CD4-positive, alpha-beta T cell treated with Interferon alpha-2 for 1 hour (primary cell): ENCODE measurements at places on chromosomes 3 and 15.
A peak's percentile ranks its signal among the peaks of the same experiment; 100 is the strongest.

GRCh38 chr3:23324745-23325144 lies 121.6 kb downstream of the UBE2E2 start:
- peak; percentile 38 for DNase-seq

GRCh38 chr3:154122552-154122911 lies 1.3 kb downstream of the ARHGEF26 start:
- DNase-seq = no peak

- no peak for DNase-seq
Observed at GRCh38 chr3:196932600-196932999, 9.7 kb downstream of the NCBP2 start.

DNA sequence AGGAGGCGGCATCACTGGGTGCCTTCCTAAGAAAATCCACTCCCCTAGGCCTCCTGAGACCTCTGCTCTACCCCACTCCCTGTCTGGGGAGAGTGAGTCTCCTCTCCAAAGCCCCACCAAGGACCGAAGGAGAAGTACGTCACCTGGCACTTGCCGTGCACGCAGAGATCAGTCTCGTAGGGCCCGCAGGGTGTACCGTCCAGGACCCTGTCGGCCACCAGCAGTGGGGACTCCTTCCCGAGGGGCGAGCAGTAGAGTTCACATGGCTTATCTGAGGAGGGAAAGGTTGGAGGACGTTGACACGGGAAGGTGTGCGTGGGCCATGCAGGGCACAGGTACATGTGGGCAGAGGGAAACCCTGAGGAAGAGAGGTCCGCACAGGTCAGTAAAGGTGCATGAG lies 232.9 kb downstream of the ADAMTS17 start:
- no peak for DNase-seq

DNA sequence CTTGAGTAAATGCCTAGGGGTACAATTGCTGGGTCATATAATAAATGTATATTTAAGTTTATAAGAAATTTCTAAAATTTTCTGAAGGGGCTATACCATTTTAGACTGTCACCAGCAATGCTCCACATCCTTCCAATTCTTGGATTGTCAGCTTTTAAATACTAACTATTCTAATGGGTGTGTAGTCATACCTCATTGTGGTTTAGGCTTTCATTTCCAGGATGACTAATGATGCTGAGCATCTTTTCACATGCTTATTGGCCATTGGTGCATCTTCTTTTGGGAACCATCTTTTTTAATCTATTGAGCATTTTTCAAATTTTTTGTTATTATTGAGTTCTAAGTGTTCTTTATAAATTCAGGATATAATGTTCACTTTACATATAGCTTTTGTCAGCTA lies 52.5 kb upstream of the CORO2B start:
- DNase-seq = no peak

DNA sequence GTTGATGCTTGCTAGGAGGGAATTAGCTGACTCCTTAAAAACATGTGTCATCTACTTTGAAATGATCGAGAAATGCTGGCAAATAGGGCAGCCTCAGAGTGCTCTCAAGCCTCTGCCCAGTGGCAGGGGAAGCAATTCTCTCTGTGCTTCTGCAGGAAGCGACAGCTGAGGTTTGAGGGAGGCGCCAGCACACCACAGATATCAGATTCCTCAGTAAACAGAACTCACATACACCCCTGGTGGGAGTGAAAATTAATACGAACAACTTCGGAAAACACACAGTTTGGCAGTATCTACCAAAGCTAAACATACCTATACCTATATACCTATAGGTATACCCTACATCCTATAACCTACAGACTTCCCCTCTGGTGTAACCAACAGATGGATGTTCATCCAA lies 61.3 kb downstream of the NSMCE3 start:
- peak; percentile 1 for DNase-seq

GRCh38 chr15:63318344-63318743 lies 40.9 kb downstream of the APH1B start:
- DNase-seq = no peak

DNA sequence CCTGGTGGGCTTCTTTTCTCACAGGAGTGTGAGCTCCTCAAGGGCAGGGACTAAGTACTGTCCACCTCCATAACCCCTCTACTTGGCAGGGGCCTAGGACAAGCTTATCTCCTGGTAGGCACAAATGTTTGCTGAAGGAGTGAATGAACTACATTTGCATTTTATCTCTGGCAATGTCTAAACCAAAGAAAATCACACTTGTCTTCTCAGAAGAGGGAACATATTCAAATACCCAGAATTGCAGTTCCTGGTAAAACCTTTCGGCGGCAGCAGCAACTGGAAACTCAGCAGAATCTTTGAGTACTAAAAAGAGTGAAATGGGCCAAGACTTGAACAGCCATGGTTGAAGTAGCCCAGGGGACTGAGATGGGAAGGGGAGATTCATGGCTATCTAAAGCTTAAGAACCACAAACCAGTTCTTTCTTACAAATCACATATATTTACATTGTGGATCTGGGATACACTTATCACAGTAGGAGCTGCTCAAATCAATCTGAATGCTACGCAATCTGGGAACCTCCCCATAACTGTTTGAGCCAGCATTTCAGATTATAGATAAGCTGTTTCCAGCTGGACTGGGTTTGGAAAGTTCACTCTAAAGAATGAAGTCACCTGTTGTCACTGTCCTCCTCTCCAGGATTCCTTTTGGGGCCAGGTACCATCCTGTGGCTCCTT lies 18.7 kb upstream of the PTPN9 start:
- DNase-seq = peak; percentile 36

- no peak for DNase-seq
Observed at GRCh38 chr3:8713901-8714759, 19.5 kb upstream of the CAV3 start.

DNA sequence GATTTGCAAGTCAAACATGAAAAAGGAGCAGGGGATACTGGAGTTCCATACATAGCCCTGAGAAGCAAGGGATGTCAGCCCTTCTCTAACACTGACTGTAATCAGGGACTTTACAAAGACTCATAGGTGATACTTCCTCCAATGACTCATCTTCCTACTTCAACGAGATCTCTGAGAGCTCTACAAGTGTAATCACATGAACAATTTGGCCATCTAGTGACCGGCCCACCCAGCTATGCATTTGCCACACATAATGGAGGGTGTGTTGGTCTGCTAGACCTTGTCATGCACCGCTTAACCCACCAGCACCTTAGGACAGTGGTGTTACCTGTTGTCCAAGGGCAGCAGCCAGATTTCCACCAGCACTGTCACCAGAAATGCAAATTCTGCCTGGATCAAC lies 75.3 kb downstream of the NCEH1 start:
- no peak for DNase-seq

DNA sequence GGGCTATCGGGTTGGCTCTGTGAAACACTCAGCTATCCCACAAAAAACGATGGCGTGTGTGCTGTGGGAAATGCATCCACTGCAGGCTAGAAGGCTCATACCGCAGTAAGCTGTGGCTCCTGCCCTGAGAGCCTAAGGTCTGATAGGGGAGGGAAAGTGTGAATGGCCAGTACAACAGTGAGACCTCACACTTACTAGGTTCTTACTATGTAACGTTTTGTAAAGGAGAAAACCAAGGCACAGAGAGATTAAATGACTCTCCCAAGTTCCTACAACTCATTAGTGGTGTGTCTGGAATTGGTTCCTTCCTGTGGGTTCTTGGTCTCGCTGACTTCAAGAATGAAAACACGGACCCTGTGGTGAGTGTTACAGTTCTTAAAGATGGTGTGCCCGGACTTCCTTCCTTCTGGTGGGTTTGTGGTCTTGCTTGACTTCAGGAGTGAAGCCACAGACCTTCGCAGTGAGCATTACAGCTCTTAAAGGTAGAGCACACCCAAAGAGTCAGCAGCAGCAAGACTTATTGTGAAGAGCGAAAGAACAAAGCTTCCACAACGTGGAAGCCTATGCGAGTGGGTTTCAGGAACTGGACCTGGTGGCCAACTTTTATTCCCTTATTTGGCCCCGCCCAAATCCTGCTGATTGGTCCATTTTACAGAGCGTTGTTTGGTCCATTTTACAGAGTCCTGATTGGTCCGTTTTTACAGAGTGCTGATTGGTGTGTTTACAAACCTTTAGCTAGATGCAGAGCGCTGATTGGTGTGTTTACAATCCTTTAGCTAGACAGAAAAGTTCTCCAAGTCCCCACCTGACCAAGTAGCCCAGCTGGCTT lies 161.7 kb downstream of the POLR2M start:
- DNase-seq = peak; percentile 5

- DNase-seq = no peak
Observed at GRCh38 chr3:112390783-112391641, 58.1 kb downstream of the CD200 start.

DNA sequence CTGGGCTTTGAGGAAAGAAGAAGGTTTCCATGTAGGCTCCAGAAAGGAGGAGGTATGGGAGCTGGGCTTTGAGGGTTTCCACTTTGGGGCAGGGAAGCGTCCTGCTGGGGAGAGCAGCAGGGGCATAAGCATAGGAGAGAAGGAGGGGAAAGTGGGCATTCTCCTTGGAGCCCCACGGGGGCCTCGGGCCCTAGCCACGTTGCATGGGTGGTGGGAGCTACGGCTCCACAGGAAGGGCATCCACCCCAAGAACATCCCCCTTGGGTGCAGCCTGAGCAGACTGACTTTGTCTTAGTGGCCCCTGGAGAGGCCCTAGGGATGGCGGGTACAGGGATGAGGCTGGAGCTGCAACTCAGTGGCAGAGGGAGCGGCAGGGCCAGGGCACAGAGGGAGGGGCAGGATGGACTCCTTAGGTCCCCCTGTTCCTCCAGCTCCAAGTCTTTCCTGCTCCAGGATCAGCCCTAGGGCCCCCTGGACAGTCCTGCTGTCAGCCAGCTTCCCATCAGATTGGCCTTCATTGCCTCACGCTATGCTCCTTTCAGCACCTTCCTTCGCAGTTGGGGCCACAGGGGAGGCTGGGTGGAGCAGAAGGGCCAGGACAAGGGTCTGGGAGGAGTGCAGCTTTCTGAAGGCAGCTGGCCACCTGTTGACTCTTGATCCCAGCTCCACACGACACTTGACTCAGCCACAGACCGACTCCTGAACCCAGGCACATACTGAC lies 22.9 kb downstream of the PRR20G start:
- DNase-seq = no peak

DNA sequence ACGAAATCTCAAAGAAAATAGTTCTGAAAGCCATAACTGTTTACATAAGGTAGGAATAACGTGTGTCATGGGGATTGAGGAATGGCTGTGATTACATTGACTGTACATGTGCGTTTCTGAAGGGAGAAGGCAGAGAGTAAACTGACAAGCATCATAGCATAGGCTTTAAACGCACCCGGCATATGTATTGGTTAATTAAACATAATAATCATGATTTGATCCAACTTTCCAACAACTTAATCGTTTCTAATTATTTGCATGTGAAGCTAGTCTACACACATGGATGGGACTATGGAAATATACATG lies 3.3 kb downstream of the TMEM108 start:
- no peak for DNase-seq

DNA sequence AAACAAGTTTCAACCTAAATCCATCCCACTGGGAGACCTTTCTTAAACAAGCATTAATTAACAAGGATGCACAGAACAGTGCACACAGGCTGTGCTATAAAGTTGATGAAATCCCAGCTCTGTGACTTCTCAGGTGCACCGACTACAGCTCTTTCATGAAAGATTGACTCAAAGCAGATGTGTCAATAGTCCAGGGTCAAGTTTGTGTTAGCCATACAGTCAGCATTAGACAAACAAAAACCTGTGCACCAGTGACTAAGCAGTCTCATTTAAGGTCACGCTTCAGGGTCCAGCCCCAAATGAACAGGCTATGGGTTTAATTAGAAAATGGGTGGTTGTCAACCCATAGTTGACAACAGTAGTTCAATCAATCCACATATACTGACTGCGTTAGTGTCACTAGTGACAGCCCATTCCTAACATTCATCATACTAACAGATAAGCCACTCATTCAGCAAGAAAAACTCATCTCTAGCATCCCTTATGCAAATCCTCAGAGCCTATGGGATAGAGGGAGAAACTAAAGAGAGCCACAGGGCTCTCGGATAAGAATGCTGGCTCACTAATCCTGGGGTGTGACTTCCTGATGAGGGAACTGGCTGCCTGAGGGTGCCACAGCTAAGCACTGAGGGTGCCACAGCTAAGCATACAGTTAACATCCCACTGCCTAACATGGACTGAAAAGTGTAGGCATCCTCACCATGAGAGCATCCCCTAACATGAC lies 84.1 kb downstream of the WNT5A start:
- DNase-seq = no peak

DNA sequence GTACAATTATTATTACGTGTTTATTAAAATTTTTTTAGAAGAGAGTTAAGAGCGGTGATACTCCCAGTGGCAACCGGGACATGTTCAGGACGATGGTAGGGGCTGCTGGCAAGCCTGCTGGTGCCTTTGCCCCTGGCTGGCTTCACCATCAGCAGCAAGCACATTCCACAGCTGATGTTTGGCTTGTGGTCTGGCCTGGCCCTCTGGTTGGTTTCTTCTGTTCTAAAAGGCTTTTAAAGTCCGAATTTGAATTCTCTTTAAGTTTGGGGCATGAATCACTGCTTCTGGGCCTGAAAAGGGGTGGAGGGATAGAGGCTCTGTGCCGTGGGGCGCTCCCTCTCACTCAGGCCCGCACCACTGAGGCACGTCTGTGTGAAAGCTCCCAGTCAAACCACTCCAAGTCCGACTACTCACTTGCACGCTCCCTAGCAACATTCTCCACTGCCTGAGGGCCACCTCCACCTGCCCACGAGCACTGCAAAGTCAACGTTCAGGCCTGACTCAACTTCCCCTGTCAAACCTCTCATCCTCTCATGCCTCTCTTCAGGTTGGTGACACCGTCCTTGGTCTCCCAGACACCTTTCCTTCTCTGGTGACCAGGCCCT lies 10.1 kb downstream of the ITGA11 start:
- DNase-seq = no peak

DNA sequence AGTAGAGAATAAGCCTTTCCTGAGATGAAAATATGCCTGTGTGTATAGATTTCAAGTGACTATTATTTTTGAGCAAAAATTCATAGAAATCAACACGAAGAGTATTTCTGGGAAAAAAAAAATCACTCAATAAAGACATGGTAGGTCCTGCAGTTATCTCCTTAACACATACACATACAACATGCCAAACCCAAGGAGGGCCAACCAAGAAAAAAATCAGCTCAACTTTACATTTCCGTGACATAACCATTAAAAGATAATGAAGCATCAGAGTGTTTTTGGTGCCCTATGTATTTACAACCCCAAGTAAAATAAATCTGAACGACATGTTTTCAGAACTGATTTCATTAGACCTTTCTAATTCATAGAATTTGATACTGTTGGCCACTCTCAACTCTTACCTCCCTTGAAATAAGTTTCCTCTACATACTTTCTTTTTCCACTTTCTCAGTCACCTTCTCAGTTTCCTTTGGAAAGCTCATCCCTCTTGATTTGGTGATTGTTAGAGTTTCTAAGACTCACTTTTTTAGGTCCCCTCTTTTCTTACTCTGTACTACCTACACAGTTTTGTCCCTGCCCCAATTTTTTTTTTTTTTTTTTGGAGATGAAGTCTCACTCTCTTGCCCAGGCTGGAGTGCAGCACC lies 162.3 kb downstream of the TBL1XR1 start:
- DNase-seq = no peak

- DNase-seq = no peak
Observed at GRCh38 chr3:52323526-52324295, 7.6 kb downstream of the DNAH1 start.

GRCh38 chr3:16174389-16174788 lies at the start of gene GALNT15:
TSS of gene GALNT15 (plus strand) at chr3:16174680. CDS start at chr3:16175152, 472 bp downstream.
- no peak for DNase-seq
